Sigmoid colon (tissue), 7 donors: ENCODE measurements at places on chromosomes 1 and 21. TPM values are rescaled to one million over a fixed set of nuclear protein-coding genes. Genes with fewer than 3 reads are reported as not detected.

Gene FCRLB
- total RNA-seq, result 0.36 TPM

Gene MIER1
- 63.4 TPM for total RNA-seq

Gene DTL
- not detected for total RNA-seq

Gene KRTAP19-3
- total RNA-seq, result not detected

Gene VASH2
- total RNA-seq, result 0.16 TPM

Gene CRP
- total RNA-seq, result not detected

Gene TMEM52
- total RNA-seq, result not detected

Gene SLFNL1
- total RNA-seq, result 0.28 TPM

Gene CDK18
- total RNA-seq, result 9.8 TPM

Gene MMEL1
- total RNA-seq, result 3.4 TPM

Gene KRTAP12-2
- not detected for total RNA-seq

Gene LENEP
- not detected for total RNA-seq

Gene NBPF14
- total RNA-seq, result 23.2 TPM

Gene RIPPLY3
- total RNA-seq, result not detected

Gene FMOD
- total RNA-seq, result 32.9 TPM

Gene GJC2
- total RNA-seq, result 4.2 TPM

Gene SLC25A34
- 1.8 TPM for total RNA-seq

Gene SMYD2
- 13.2 TPM for total RNA-seq

Gene SPRR3
- not detected for total RNA-seq
